Stimulated activated CD8-positive, alpha-beta memory T cell treated with anti-CD3 and anti-CD28 coated beads, Interleukin-4, amount 100 ng/mL, for 1 hour (primary cell): ENCODE measurements at places on chromosomes 11 and 22.

- no peak for DNase-seq
Measured at GRCh38 chr22:33372875-33373274, 314.7 kb upstream of the SYN3 start.

DNA sequence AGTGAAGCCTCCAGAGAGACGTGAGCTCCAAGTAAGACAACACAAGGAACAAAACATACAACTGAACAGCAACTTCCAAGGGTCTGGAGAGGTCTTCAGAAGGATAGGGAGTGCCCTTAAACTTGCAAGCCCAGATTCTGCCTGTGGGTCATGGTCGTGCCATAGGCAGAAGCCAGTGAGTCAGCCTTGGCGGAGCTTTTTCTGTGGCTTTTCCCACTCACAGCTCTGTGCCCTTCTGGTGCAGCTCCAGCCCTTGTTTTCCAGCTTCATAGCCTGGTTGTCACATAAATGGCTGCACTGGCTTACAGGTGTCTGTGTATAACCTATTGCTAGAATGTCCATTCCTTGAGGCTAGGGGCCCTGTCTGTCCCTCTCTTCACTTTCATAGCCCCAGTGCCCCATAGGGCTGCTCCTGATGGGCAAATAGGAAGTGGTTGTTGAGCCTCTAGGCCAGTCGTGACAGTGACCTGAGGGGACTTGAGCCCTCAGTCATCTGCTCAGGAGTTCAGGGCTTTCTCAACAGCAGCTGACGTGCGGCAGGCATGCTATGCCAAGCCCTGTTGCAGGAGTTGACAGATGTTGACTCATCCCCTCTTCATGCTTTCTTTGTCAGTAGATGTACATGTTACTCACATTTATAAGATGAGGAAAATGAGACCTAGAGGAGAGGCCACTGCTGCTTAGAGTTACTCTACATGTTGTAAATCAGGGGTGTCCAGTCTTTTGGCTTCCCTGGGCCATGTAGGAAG lies 7.4 kb downstream of the MED15 start:
- no peak for DNase-seq

DNA sequence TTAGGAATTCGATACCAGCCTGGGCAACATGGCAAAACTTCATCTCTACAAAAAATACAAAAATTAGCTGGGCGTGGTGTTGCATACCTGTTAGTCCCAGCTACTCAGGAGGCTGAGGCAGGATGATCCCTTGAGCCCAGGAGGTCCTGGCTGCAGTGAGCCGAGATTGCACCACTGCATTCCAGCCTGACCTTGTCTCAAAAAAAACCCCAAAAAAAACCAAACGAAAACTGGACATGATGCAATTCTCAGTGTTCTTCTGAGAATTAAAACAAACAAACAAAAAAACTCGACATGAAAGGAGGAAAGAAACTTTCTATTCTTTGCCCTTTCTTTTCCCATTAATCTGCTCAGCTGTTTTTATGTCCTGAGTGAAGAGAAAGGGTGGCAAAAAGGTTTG lies 7.4 kb downstream of the MED17 start:
- DNase-seq: no peak

DNA sequence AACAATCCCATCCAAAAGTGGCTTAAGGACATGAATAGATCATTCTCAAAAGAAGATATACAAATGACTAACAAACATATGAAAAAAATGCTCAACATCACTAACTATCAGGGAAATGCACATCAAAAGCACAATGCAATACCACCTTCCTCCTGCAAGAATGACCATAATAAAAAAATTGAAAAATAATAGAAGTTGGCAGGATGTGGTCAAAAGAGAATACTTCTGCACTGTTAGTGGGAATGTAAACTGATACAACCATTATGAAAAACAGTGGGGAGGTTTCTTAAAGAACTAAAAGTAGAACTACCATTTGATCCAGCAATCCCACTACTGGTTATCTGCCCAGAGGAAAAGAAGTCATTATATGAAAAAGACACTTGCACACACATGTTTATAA lies 77.7 kb upstream of the SC5D start:
- DNase-seq: no peak

- no peak for DNase-seq
Measured at GRCh38 chr11:113985906-113986305, 11.0 kb downstream of the HTR3A start.

- no peak for DNase-seq
Measured at GRCh38 chr11:78349624-78350023, 68.0 kb downstream of the GAB2 start.

GRCh38 chr11:99019696-99020095 lies 1.1 kb upstream of the CNTN5 start:
- no peak for DNase-seq
